Glomerular endothelial cell (primary cell): ENCODE measurements at places on chromosomes 7 and 10. TPM values are rescaled to one million over a fixed set of nuclear protein-coding genes. Genes with fewer than 3 reads are reported as not detected.
A peak's percentile ranks its signal among the peaks of the same experiment; 100 is the strongest.

The CELF2 gene
- 31.3 and 37.6 TPM in 2 replicates for total RNA-seq

The ZNF800 gene
- total RNA-seq, result 14.4 and 34.4 TPM in 2 replicates

The SH2B2 gene
- 5.5 and 11.9 TPM in 2 replicates for total RNA-seq

The LRIT1 gene
- total RNA-seq, result not detected in 2 replicates

- peak; percentile 73 for DNase-seq
Observed at GRCh38 chr10:88934900-88935672, 17.5 kb downstream of the ACTA2 start.

GRCh38 chr10:58967551-58968388, 208.7 kb upstream of the PHYHIPL start:
- DNase-seq, result no peak

GRCh38 chr7:77879272-77879671, 80.7 kb downstream of the PHTF2 start:
- DNase-seq, result no peak

- DNase-seq, result no peak
Observed at GRCh38 chr7:127730658-127731276, 78.8 kb downstream of the SND1 start.

GRCh38 chr10:74924251-74924963, 98.0 kb downstream of the KAT6B start:
- peak; percentile 54 for DNase-seq
